Vagina (tissue), 2 donors: ENCODE measurements at places on chromosomes 5 and 9. TPM values are rescaled to one million over a fixed set of nuclear protein-coding genes. Genes with fewer than 3 reads are reported as not detected.

PCDHA6 gene
- 1.2 TPM for total RNA-seq

OR1Q1 gene
- total RNA-seq = not detected

CAVIN4 gene
- 0.49 TPM for total RNA-seq

GRCh38 chr9:90037146-90037797, 432.5 kb downstream of the GADD45G start:
- no peak overlapping the region for H3K4me3 ChIP-seq
- DNase-seq = peak; percentile 70
